ENCODE measurements at places on chromosomes 5 and 9.
A peak's percentile ranks its signal among the peaks of the same experiment; 100 is the strongest.

DNA sequence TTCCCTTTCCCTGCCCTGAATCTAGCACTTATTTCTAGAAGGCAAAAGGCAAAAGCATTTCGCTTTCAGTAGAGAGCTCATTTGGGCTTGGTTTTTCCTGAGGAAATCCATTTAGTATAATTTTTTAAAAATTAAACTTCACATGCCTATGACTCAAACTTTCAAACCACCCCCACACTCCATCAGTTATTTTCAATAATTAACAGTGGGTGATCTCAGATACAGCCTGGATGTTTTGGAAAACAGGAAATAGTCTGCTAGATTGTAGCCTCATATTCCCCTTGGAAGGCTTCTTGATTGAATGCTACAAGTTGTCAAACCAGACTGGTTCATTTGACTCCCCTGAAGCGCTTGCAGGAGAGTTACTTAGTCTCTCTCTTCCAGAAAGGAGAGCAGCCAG is 40.6 kb downstream of the SEMA5A start:
- DNase-seq: no peak

GRCh38 chr9:36847781-36848673 is 186.0 kb downstream of the PAX5 start:
- DNase-seq: no peak

- DNase-seq: no peak
Measured at GRCh38 chr5:78025540-78025939, 249.4 kb upstream of the TBCA start.

- peak; percentile 57 for DNase-seq
Measured at GRCh38 chr5:10761933-10762775, 1.1 kb upstream of the DAP start.

DNA sequence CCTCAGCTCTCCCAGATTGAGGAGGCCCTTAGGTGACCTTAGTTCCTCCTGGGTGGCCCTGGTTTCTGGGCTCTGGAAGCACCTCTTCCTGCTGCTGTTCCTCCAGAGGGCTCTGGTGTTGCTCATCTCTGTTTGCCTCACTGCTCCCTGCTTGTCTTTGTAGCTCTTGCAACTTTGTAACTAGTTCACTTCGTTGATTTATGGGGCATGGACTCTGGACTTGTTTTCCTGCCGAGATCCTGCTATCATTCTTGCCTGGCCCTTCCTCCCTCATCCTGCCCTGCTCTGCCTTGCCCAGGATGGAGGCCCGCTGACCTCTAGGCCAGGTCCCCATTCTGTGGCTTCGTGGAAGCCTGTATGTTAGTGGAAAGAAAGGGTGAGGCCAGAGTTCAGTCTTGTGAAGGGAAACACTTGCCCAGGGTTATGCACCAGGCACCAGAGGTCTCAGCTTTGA is 169.3 kb downstream of the MACROH2A1 start:
- DNase-seq: no peak

DNA sequence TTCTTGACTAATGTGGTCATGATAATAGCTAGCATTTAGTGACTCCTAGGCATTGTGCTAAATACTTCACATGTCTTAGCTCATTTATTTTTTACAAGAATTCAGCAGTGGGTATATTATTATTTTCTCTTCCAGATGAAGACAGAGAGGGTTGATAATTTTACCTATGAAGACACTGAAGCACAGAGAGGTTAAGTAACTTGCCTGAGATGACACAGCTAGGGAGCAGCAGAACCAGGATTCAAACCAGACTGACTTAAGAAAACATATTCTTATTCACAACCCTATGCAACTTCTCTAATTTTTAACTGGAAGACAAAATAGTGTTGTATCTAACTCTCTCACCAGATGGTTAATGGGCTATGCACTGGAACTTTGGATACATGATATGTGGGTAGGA is 44.8 kb downstream of the NNT start:
- DNase-seq: no peak

GRCh38 chr5:173197375-173197891 is 37.6 kb downstream of the NKX2-5 start:
- DNase-seq: no peak

GRCh38 chr5:91848453-91848852 is 465.3 kb upstream of the ARRDC3 start:
- DNase-seq: no peak

DNA sequence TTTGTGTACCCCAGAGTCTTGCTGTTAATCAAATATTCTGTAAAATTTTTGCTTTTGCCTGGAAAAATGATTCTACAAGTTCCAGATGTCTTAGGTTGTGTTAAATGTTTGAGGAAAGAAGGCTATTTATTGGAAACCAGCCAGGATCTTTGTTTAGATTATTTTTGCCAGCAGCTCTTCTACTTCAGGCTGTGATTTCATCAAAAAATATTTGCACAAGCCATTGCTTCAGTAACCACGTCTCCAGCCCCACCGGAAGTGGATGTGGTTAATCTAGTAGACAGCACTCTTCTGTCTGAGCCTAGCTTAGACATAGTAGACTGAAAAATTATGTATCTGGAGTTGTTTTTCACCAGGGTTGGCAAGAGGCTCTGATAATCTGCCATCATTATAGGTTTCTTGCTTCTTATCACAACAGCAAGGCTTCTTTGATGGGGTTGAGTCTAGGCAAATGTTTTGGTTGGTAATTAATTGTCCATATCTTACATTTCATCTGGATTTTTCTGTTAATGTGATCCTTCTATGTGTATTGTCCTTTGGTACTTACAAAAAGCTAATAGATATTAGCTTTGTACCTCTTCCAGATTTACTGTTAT is 17.1 kb downstream of the KCTD16 start:
- no peak for DNase-seq

DNA sequence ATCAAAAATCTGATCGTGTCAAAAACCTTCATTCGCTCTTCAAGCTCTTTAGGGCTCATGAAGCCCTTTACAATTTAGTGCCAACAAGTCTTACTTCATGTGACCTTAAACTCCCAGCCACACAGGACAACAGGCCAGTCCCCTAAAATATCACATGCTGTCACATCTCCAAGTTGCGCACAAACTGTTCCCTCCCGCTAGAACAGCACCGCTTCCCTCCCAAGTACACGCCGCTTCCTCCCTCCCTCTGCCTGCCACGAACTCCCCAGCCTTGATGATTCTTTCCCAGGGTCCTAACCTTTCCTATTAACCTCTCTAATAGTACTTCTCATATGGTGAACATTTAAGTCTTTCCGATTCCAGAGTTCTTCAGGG is 91.2 kb downstream of the TLE1 start:
- no peak for DNase-seq

- DNase-seq: no peak
Measured at GRCh38 chr5:32471784-32472183, 27.2 kb upstream of the ZFR start.

- DNase-seq: peak; percentile 35
Measured at GRCh38 chr9:36486329-36486932, 86.3 kb upstream of the MELK start.

- DNase-seq: no peak
Measured at GRCh38 chr9:111056538-111056937, 18.3 kb upstream of the LPAR1 start.

- DNase-seq: no peak
Measured at GRCh38 chr5:143445776-143446175, 42.3 kb upstream of the NR3C1 start.

- DNase-seq: no peak
Measured at GRCh38 chr5:127297348-127298035, 6.9 kb downstream of the MEGF10 start.

DNA sequence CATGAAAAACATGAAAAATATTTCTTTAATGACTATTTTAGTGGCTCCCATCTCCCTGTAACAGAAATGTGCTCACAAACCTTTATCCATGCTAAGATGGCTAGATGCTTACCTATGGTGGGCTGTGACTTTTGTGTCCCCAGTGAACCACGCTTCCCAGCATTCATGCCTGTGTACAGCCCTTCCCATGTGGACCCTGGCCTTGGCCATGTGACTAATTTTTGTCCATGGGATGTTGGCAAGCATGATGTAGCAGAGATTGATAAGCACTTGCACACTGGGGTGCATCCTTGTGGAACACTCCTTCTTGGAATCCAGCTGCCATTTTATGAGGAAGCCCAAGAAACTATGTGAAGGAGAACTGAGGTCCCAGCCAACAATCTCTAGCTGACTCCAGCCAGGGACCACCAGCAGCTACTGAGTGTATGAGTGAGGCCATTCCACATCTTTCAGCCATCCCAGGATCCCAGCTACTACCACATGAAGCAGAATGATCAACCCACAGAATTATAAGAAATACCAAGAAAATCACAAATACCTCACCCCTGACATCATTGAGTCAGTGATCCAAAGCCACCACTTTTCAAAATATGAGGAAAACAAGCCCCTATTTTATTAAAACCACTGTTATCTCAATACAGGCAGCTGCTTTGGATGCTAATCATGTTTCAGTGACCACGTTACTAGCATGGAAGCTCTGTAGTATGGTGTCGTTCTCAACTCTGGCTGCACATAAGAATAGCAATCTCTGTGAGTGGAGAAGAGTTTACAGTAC is 16.1 kb upstream of the RAI14 start:
- no peak for DNase-seq

- no peak for DNase-seq
Measured at GRCh38 chr5:65034813-65035209, 266.1 kb downstream of the CWC27 start.

DNA sequence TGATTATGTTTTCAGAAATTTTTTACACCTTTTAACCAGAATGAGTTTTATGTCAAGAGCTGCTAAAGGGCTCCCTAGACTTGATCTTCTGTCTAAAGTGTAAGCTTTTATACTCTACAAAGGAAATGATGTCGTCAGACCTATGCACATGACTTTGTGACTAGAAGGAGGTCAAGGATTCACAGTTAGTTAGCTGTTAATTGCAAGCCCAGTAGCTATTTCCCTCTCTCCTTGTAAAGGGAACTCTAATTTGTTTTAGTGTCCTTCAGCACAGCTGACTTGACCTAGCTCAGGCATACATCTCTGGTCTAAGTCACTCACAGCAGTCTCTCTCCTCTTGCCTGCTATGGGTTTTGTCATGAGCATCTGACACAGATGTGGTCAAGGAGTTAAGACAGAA is 173.5 kb upstream of the NREP start:
- DNase-seq: no peak
